ENCODE measurements at places on chromosomes 12 and 14.

GRCh38 chr12:14567351-14568162 is at the start of gene PLBD1:
TSS of gene PLBD1 (minus strand) at chr12:14567883. CDS start at chr12:14567696, 187 bp downstream.
- DNase-seq: no peak

DNA sequence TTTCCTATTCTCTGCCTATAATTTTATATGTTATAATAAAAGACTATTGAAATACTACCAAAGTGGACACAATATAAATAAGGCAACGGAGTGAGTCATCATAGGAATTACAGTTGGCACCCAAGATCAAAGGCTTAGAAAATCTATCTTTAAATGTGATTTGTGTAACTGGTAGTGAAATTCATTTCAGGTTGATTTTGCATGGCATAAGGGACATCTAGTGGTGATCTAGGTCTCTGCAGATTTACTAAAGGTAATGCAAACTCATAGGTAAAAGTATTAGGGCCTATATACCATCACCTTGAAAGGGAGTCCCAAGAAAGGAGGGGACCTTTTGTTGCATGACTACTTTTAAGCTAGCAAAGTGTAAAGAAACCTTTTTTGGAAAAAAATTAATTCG is 527.2 kb downstream of the NRXN3 start:
- DNase-seq: no peak

- no peak for DNase-seq
Measured at GRCh38 chr14:56088941-56089340, 29.3 kb upstream of the PELI2 start.

GRCh38 chr12:19190292-19191031 is 60.9 kb downstream of the PLEKHA5 start:
- no peak for DNase-seq

DNA sequence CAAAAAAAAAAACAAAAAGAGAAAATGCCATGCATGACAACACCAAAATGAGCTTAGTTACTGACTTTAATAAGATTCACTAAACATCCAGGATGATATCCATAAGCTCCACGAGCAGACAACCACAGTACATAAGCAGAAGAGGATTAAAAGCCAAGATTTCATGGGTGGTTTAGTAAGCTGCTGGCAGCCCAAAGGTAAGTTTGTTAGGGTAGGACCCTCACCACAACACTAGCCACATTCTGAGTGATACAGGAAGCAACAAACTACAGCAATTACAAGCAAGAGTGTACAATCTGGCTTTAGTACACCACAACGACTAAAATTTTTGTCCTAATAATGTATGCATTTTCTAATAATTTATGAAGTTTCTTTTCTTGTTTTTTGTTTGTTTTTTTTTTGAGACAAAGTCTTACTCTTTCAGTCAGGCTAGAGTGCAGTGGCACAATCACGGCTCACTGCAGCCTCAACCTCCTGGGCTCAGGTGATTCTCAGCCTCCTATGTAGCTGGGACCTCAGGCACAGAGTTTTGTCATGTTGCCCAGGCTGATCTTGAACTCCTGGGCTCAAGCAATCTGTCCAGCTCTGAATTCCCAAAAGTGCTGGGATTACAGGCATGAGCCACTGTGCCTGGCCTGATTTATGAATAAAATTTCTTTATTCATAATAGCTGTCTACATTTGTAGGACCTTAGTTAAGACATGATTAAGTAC is 221.4 kb downstream of the MED13L start:
- DNase-seq: no peak
